ENCODE measurements at places on chromosomes 16 and 17.

GRCh38 chr17:29084541-29085146 lies 41.7 kb downstream of the PIPOX start:
- DNase-seq: no peak

GRCh38 chr16:72502594-72503005 lies 330.6 kb upstream of the PMFBP1 start:
- DNase-seq: no peak

DNA sequence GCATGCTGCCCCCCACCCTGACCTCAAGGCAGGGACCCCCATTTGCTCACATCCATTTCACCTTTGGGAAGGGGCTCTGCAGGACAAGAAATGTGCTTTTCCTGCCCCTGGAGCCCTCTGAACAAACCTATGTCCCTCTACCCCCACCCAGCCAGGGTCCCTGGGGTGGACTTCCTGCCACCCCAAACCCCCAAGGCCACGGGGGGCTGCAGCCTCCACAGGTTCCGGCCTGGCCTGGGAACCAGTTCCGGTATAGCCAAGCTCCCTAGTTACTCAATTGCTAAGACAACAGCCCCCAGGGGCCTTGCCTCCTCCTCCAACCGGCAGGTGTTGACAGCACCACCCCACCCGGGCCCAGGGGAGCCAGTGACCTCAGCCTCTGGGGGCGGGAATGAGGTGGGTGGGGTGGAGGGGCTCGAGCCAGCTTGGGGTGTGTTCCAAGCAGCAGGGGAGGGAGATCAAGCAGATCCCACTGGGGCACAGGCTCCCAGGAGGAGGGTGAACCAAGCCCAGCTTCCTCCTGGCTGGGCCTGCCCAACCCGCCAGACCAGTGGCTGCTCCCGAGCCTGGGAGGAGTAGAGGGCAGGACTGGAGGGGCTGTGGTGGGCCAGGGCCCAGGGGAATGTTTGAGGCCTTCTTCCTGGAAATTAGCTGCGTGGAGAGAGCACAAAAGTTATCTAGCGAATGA lies 6.6 kb downstream of the PNMT start:
- DNase-seq: no peak

DNA sequence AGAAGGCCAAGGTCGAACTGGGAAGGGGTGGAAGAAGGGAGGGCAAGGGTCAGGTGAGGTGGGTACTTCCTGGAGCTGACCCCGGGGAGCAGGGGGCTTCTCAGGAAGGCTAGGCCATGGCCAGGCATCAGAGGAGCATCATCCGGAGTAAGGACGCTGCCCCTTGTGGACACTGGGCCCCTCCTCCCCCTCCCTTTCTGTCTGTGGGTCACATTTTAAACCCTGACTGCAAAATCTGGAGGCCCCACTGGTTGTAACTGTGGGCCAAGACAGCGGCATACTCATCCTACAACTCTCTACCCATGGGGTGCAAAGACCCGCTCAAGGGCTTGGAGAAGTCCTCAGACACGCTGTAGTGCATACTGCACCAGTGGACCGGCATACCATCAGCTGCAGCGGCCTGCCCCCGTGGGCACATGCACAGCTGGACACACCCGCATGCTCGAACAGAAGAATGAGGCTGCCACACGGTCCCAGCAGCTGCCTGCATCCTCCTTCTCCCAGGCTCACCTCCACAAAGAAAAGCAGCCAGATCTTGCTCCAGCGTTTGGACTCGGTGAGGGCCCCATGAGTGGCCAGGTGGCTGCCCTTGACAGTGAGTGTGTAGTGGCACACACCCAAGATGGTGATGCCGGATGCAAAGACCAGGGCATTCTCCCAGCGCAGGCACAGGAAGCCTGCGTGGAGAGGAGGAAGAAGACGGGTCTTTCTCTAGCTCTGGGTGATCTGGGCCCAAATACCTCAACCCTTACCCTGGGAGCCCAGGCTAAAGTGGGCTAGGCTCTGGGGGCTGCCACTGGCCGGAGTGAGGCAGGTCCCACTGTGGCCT lies 1.2 kb downstream of the FADS6 start:
- DNase-seq: no peak

DNA sequence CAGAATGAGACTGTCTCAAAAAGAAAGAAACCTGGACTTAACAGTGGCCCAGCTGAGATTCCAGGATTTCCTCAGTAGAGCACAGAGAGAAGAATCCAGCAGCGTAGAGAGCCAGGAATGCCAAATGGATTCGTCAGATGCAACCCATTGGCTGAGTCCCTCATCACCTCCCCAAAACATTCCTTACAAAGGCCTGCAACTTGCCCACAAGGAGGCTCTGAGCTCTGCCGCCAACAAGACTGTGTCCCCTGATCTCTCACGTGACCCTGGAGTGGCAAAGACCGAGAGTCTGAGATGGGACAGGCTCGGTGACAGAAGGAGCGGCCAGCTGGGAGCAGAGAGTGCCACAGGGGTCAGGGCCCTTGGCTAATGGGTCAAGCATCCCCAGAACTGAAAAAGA lies 6.9 kb upstream of the CHMP6 start:
- no peak for DNase-seq

GRCh38 chr17:5047446-5047845 lies 12.2 kb upstream of the SLC52A1 start:
- DNase-seq: no peak

GRCh38 chr16:83995754-83996153 lies 27.7 kb downstream of the NECAB2 start:
- no peak for DNase-seq

DNA sequence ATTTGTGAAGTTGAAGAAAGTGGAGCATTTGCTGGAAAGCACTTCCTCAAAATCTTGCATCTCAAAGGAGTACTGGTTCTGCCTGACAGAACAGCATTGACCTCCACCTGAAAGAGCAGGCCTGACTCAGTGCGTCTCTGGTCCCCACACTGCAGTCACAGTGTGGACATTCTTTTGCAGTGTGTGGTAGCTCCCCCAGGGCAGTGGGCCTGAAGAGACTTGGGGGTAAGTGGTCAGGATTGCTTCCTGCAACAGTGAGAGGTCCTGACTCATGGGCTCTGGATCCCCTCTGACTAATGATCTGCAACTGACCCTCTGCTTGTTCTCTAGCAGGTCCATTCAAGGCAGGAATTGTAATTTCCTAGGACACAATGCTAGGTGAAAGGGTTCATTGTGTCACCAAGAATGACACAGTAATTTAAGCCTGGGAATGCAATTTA lies 204.9 kb upstream of the KCNJ16 start:
- no peak for DNase-seq

- no peak for DNase-seq
Observed at GRCh38 chr17:41629316-41629715, 4.9 kb upstream of the KRT17 start.

DNA sequence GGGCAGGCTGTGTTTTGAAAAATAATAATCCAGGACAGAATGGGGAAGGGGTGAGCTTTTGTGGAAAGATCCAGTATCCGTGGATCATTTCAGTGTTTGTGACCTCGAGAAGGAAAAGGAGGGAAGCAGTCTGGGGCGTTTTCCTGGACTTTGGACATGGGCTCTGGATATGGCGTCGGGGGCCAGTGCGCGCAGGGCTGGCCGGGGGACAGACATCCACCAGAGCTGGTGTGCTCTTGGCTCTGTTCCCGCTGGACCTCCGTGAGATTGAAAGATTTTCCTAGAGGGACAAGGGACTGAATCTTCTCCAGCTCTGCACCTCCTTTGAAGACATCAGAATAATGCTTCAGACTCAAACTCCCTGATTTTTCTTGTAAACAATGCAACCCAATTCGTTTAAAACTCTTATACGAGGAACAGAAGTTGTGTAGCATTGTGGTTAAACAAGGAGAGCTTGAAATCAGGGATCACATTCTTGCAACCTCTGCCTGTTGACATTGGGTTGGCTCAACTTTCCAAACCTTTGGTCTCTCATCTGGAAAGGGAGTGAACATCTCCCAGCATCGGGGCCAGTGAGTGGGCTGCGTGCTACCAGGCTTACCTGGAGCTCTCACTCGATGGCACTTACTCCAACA lies 75.9 kb downstream of the C16orf95 start:
- no peak for DNase-seq

DNA sequence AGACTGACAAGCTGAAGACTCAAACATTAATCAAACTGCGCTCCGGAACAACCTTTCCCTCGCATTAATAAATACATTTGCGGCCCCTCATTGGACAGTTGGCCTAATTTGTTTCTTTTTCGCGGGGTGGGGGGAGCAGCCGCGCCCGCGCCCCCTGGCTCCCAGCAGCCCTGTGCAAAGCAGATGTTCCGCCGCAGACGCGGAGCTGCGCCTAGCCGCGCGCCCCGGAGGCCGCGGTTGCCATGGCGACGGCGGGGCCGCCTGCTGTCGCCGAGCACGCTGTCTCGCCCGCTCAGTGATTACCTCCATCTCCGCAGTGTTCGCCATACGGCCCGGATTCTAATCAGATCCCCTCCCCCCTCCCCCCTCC lies 25.5 kb downstream of the COPZ2 start:
- DNase-seq: peak; percentile 67

- no peak for DNase-seq
Observed at GRCh38 chr17:41659427-41660212, 29.1 kb upstream of the EIF1 start.

DNA sequence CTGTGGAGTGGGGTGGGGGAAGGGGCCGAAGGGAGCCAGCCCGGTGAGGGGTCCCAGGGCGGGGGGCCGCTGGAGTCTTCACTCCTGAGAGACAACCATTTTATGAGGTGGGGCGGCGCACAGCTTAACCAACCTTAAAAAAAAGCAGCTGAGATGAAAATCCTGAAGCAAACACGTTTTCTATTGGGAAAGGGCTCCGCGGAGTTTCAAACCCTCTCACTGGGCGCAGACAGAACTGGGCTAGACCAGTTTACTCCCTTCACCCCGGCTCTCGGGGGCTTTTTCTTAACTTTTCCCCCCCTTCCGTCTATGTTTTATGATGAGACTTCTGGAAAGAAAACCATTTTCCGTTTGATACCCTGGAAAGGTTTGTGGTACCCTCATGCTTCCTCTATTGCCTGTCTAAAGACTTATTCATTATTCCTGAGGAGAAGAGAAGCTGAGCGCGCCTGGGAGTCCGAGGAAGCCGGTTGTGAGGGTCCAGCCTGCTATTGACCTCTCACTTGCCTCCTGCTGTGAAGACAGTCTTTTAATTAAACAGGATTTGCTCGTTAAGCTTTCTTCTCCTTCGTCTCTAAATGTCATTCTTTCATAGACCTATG lies 482 bp upstream of the SSH2 start:
- DNase-seq: no peak

GRCh38 chr17:46195939-46196716 lies 2.9 kb upstream of the KANSL1 start:
- no peak for DNase-seq

DNA sequence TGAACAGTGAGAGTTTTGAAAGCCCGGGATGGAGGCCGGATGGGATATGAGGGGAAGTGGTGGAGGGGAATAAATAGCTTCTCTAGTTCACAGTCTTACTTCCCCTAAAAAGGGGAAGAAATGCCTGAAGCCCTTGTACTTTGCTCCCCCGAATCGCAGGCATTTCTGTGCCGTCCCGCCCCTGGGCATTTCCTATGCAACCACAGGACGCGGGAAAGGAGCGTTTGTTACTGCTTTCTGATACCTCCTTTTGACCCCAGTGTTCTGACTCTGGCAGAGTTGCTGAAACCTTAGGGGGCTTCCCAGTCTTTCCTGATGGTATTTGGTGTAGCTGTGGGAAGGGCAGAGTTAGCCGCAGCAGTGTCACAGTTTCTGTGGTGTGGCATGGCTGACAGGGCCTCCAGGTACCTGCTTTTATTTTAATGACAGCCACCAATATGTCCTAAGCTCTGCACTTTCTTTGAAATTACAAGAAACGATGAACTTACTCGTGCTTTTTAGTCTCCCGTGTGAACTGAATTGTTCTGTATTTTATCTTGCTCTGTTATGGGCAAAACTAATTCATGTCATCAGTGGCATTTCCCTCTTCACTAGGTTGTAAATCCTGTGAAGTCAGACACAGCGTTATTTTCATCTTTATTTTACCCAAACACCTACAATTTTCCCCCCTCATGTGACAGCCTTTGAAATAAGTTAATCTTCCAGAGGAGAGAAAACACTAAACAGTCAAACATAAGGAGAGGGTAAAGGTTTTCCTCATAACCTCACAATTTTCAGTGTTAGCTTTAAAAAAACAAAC lies 27.1 kb downstream of the USP10 start:
- DNase-seq: no peak

DNA sequence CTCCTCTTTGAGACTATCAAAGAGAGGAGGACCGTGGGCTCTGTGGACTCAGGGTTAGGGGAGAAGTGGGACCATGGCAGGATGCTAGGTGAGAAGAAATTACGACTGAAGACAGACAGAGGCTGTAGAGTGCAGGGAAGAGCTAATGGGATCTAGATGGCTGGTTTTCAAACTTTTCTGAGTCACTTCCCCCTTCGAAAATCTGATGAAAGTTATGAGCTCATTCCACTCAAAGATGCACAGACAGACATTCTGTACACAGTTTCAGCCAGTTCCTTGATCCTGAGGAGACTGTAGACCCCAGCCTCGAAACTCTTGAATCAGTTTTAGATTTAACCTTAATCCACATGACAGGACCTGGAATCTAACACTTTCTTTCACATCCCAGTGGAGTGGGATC lies 40.7 kb downstream of the RGS9 start:
- no peak for DNase-seq

GRCh38 chr16:48162839-48163410 lies 7.1 kb upstream of the ABCC12 start:
- no peak for DNase-seq

DNA sequence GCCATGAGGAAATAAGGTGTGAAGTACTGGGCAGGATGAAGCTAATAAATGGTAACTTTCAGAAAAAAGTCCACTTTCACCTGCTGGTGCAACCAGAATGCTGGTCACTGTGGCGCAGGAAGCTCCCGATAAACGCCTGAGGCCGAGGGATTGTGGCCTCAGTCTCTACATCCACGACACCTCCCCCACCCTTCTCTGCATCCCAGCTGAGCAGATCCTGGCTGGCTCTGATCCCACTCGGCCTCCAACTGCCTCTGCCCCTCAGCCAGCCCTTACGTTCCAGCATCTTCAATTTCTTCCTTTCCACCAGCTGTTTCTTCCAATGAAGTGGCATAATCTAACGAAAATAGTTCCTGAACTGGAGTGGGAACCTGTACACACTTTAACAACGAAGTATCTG lies 49.5 kb downstream of the COX4I1 start:
- no peak for DNase-seq

DNA sequence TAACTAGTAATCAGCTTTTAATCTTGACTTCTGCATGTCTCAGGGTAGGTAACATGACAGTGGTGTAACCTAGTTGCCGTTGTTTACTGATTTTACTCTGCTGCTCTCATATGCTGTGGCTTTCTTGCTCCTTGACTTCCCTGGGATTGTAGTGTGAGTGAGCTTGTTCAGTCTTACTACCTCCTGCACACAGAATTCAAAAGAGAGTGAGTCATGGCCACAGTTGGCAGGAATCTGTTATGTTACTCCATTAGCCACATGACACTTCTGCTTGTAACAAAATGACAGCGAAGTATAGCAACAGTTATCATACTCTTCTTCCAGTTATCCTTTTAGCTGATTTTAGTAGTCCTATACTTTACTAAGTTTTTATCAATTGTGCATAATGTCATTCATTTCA lies 18.8 kb downstream of the TNRC6A start:
- no peak for DNase-seq
